Kidney capillary endothelial cell (primary cell): ENCODE measurements at places on chromosomes 3 and 15.

- DNase-seq: no peak
Observed at GRCh38 chr3:108041253-108041652, 49.6 kb downstream of the CD47 start.

DNA sequence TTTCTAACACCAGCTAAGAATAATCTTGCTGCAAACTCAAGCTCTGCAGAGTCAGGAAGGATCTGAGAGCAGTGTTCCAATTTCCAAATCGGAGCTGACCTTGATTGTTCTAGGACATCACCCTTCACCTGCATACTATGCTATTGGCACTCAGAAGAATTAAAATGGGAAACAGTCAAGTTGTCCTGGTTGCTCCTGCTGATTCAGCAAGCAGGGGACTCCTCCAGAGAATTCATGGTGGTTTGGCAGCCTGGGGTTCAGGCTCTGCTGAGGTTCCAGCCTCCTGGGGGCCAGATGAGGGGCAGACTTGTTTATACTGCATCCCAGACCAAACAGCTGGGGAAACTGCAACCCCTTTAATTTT is 213.7 kb upstream of the ADAMTS9 start:
- DNase-seq: no peak

- no peak for DNase-seq
Observed at GRCh38 chr15:63035977-63036376, 6.6 kb upstream of the TPM1 start.

DNA sequence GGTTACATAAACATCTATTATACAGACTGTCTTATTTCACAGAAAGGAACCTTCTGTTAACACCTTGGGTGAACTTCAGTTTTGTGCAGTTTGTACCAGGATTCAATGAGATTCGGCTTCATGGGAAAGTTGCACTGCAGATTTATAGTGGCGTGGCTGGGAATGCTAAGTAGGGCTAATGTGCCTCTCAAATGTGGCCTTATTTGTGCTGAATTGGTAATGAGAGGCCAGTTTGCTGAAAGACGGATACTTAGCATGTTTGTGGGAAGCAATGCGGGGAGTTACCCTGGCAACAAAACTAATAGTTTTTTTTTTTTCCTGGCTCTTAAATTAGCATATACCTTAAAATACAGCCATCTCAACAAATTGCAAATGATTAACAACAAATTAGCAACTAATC is 28.6 kb upstream of the CEMIP start:
- DNase-seq: no peak

DNA sequence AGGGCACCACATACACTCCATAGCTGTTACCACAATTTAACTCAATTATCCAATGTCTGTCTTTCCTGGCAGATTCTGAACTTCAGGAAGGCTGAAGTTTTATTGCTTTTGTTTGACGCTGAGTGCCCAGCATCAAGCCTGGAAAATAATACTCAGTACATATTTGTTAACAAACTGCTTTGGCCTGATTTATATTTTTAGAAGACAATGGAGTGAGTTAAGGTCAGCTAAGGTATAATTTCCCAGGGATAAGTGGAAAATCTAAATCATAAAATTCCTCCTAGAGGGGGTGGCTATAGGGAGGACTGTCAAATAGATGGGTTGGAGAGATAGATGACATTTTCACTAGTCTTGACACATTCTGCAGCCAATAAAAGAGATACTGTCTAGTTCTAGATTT is 659.4 kb upstream of the ADAMTS9 start:
- DNase-seq: no peak

- no peak for DNase-seq
Observed at GRCh38 chr15:57308170-57308545, 68.1 kb upstream of the CGNL1 start.

GRCh38 chr15:66145726-66146182 is 107.8 kb downstream of the MEGF11 start:
- DNase-seq: no peak

DNA sequence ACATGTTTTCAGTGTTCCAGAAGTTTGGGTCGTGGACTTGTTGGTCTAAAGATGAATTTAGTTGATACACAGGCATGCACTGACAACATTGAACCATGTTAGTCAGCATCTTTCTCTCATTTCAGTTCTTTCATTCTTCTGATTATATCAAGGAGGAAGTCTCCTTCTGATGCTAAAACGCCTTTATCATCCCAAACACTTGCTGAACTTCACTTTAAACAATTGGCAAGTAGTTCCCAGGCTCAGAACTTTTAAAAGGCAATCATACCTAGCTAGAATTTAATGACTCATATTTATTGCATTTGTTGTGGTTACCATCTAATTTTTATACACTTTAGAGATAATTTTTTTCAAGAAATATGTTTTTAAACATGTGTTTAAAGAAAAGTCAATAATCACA is 15.9 kb downstream of the LMCD1 start:
- DNase-seq: no peak

DNA sequence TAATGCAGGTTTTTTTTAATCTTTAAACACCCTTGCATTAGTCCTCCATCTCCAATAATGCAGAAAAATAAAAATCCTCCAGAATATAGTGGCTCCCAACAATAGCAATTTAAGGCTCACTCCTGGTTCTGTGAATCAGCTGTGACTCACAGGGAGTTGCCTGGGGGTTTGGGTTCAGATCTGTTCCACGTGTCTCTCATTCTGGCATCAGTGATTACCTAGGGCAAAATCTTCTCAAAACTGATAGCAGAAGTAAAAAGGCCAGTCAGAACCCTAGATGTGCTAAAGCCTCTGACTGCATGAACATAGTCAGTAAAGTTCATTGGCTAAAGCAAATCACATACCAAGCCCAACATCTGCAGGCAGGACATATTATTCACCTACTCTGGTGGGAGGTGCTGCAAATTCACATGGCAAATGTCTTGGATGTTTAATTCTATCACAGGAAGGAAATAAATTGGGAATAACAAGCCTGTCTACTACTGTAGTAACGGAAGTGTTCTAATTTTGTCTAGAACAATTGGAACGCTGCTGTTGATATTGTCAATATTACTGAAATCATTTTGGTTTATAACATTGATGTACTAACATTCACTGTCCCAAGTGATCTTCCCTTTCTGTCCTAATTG is 364.1 kb upstream of the CNTN4 start:
- peak; percentile 80 for DNase-seq

DNA sequence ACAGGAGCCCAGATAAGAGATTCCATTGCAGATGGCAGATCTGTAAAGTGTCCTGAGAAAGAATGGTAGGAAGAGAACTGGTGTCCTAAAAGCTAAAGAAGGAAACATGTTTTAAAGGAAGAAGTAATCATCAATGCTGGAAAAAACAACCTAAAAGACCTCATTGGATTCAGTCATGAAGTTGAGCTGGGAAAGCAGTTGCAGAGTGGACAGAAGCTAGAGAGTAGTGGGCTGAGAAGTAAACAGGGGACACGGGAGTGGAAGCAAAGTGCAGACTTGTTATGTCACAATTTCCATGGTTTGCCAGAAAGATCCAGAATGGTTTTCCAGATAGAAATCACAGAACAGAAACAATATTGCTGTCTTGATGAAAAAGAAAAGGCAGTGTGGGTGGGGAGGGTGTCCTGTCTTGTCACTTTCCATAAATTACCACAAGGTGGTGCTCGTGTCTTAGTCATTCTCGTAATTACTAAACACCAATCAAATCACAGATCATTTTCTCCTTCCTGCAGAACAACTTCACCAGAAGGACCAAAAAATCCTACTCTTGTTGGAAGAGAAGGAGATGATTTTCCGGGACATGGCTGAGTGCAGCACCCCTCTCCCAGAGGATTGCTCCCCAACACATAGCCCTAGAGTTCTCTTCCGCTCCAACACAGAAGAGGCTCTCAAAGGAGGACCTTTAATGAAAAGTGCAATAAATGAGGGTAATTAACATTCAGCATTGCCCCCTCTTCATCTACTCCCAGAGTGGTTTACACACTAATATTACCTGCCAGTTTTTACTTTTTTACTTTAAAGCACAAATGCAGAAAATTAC is 64.5 kb downstream of the KLHL25 start:
- DNase-seq: peak; percentile 55

- DNase-seq: no peak
Observed at GRCh38 chr3:160133757-160134156, 91.5 kb upstream of the C3orf80 start.

GRCh38 chr3:33144433-33144832 is 30.6 kb downstream of the CRTAP start:
- DNase-seq: no peak
